Activated T-helper 2 cell treated with anti-CD3 and anti-CD28 coated beads, Interferon-gamma antibody, Interleukin-2, Interleukin-4, amounts not matched to agents 10 μg/mL and 5 μg/mL and 100 μg/mL, durations not matched to agents 14 hours and 24 hours and 36 hours (primary cell): ENCODE measurements at places on chromosomes 13 and 19.
A peak's percentile ranks its signal among the peaks of the same experiment; 100 is the strongest.

DNA sequence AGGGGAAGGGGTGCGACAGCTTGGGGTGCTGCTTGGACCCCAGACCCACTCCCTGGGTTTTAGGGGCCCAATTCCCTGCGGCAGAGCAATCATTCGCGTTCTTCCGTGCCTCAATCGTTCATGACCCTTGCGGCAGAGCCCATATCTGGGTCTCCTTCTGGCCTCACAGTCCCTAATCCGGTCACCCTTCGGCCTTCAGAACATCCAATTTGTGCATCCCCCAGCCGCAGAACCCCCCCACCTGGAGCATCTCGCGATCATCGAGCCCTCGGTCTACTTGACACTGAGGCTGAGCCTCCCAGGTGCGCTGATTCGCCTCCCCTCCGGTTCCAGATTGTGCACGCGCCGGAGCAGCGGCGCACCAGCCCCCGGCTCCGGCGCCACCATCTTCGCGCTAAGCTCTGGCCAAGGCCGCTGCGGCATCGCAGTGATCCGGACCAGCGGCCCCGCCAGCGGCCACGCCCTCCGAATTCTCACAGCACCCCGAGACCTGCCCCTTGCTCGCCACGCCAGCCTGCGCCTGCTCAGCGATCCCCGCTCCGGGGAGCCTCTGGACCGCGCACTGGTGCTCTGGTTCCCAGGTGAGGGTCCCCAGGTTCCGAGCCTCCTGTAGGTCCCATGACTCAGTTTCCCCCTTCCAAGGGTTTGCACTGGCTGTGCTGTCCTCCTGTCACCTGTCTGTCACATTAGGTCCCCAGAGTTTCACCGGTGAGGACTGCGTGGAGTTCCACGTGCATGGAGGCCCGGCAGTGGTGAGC is 501 bp downstream of the GTPBP3 start:
- no peaks in the 10 kb centered on the region for H3K27me3 ChIP-seq
- peak overlapping the region; percentile 84 for H3K4me3 ChIP-seq
- DNase-seq, result peak; percentile 42
- H3K4me1 ChIP-seq, result peaks cover 12% of the 10 kb centered on the region
- peaks cover 17% of the 10 kb centered on the region for H3K36me3 ChIP-seq
- peak overlapping the region; percentile 89 for H3K27ac ChIP-seq

DNA sequence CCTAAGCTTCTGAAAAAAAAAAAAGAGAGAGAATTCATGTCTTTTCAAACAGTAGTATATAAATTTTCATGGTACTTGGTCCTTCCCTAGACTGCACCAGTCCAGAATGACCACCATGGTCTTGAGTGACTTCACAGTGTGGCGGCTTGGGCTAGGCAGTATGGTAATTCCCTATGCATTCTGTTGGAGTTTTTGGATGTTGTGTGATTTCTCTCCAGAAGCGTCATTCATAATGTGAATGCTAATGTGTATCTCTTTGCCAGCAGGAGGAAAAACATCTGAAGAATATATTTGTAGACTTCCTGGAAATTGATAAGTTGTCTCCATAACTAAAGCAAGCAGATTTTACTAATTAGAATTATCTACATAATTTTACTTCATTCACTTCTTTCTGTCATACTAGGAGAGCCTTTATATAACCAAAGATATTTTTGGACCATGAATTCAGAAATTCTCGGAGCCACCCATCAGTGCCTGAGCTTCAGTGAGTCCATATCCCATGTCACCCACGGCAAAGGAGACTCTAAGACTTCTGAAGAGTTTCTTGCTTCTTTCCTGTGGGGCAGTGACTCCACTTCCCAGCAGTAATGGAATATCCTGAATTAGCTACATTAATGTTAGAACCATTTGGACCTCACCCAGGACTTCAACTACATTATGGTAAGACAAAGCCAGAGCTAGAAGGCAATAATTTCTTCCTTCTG is 8.4 kb downstream of the STARD13 start:
- no peak overlapping the region for H3K4me3 ChIP-seq
- no peaks in the 10 kb centered on the region for H3K4me1 ChIP-seq
- DNase-seq, result no peak
- H3K27me3 ChIP-seq, result peaks cover 16% of the 10 kb centered on the region
- H3K27ac ChIP-seq, result no peak overlapping the region

DNA sequence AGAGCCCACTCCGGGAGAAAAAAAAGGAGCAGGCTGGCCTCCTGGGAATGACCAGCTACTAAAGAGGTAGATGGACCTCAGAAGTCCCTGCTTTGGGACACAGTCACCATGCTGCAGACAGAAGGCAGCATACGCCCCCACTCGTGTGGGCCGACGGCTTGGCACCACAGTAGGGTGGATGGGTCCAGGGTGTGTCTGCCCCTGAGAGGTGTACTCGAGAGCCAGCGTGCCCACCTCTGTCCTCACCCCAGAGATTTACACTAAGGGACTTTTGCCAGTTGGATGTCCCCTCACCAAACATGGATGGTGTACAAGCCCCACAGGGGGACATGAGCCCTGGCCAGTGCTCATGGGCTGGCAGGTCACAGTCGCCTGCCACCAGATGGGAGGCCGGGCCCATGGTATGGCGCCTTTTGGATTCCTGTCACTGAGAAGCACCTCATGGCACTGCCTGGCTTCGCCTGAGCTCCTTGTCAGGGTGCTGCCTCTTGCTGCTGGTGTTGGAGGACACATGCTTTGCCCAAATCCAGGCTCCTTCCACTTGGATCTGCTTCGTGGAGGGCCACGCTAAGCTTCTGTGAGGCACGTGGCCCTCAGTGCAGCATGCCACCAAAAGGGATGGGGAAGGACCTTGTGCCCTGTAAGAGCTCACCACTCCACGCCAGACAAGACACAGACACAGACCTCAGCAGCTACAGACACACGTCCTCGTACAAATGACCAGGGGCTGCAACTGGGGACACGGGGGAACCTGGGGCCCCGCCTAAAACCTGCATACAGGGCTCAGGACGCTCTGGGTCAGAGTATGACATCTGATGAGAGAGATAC is 13.3 kb upstream of the EPHX3 start:
- DNase-seq, result no peak
- H3K36me3 ChIP-seq, result peaks cover 50% of the 10 kb centered on the region
- no peaks in the 10 kb centered on the region for H3K4me1 ChIP-seq
- H3K27me3 ChIP-seq, result no peaks in the 10 kb centered on the region
- no peak overlapping the region for H3K27ac ChIP-seq
- no peak overlapping the region for H3K4me3 ChIP-seq

DNA sequence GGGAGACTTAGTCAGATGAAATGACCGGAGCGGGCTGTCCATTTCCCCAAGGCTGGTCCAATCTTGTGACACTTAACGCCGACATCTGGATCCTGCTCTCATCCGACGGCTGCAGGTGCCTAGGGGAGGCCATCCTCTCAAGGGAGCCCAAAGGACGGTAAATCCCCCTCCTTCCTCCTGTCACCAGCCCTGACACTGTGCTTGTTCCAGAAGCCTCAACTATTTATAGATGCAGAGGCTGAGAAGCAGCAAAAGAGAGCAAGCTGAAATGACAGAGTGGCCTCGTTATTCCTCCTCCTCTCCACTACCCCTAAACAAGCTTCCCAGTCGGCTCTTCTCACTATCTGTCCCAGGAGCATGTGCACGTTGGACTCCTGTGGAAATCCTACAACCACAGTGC is 533.7 kb downstream of the LIG4 start:
- H3K36me3 ChIP-seq, result no peaks in the 10 kb centered on the region
- no peak for DNase-seq
- H3K27ac ChIP-seq, result no peak overlapping the region
- no peak overlapping the region for H3K4me3 ChIP-seq
- H3K27me3 ChIP-seq, result no peaks in the 10 kb centered on the region
- H3K4me1 ChIP-seq, result no peaks in the 10 kb centered on the region

- H3K27me3 ChIP-seq, result no peaks in the 10 kb centered on the region
- H3K4me1 ChIP-seq, result no peaks in the 10 kb centered on the region
- no peak overlapping the region for H3K27ac ChIP-seq
- DNase-seq, result no peak
- no peak overlapping the region for H3K4me3 ChIP-seq
- no peaks in the 10 kb centered on the region for H3K36me3 ChIP-seq
Measured at GRCh38 chr13:62684359-62684758, 1268.7 kb upstream of the PCDH20 start.

- no peak overlapping the region for H3K27ac ChIP-seq
- H3K36me3 ChIP-seq, result no peaks in the 10 kb centered on the region
- H3K27me3 ChIP-seq, result peaks cover 40% of the 10 kb centered on the region
- H3K4me1 ChIP-seq, result peaks cover 9% of the 10 kb centered on the region
Measured at GRCh38 chr13:23655321-23655720, 85.1 kb downstream of the TNFRSF19 start.

GRCh38 chr19:29833614-29834261 is 21.9 kb downstream of the CCNE1 start:
- no peaks in the 10 kb centered on the region for H3K27me3 ChIP-seq
- no peak overlapping the region for H3K27ac ChIP-seq
- H3K4me1 ChIP-seq, result peaks cover 48% of the 10 kb centered on the region
- DNase-seq, result no peak
- no peaks in the 10 kb centered on the region for H3K36me3 ChIP-seq
- H3K4me3 ChIP-seq, result no peak overlapping the region

GRCh38 chr19:2046046-2046907 is 4.8 kb downstream of the MKNK2 start:
- no peak for DNase-seq
- no peak overlapping the region for H3K27ac ChIP-seq
- no peaks in the 10 kb centered on the region for H3K27me3 ChIP-seq
- H3K4me3 ChIP-seq, result no peak overlapping the region
- H3K4me1 ChIP-seq, result peaks cover 10% of the 10 kb centered on the region

GRCh38 chr13:29861694-29862110 is 11.3 kb upstream of the UBL3 start:
- no peak for DNase-seq
- no peaks in the 10 kb centered on the region for H3K36me3 ChIP-seq
- H3K27ac ChIP-seq, result no peak overlapping the region
- peaks cover 7% of the 10 kb centered on the region for H3K4me1 ChIP-seq

- no peak for DNase-seq
- peaks cover 29% of the 10 kb centered on the region for H3K4me1 ChIP-seq
- H3K36me3 ChIP-seq, result peaks cover 77% of the 10 kb centered on the region
- H3K4me3 ChIP-seq, result peak overlapping the region; percentile 57
Measured at GRCh38 chr19:12289790-12290065, 5.0 kb downstream of the ZNF44 start.

GRCh38 chr19:27746691-27747380 is 1466.1 kb downstream of the UQCRFS1 start:
- H3K27me3 ChIP-seq, result no peaks in the 10 kb centered on the region
- H3K36me3 ChIP-seq, result peaks cover 7% of the 10 kb centered on the region
- no peak overlapping the region for H3K4me3 ChIP-seq
- no peak for DNase-seq
- no peaks in the 10 kb centered on the region for H3K4me1 ChIP-seq
- H3K27ac ChIP-seq, result no peak overlapping the region

GRCh38 chr19:42069619-42070351 is at the start of gene GRIK5:
Gene GRIK5 (minus strand): TSS chr19:42070206. CDS start chr19:42065770, 4,436 bp downstream.
- peaks cover 6% of the 10 kb centered on the region for H3K4me1 ChIP-seq
- DNase-seq, result no peak
- peaks cover 7% of the 10 kb centered on the region for H3K27me3 ChIP-seq
- no peak within 1 kb of the TSS for H3K27ac ChIP-seq

DNA sequence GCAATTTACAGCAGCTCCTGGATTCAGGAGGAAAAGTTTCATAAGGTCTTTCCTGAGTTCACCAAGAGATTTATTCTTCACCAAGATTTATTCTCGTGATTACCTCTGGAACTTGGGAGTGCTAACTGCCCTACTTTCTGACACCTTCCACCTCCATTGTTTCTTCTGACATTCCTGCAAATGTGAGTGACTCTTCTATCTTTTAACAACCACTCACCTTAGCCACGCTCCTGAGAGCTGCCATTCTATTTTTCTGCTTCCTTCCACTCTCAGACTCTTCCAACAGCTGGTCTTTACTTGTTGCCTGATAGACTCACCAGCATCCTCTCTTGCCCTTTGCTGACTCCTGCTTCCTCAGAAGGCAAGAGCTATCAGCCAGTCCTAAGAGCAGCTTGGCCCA is 11.5 kb upstream of the CBY2 start:
- DNase-seq, result no peak
- no peak overlapping the region for H3K27ac ChIP-seq
- H3K27me3 ChIP-seq, result peaks cover 4% of the 10 kb centered on the region
- H3K4me3 ChIP-seq, result no peak overlapping the region
- no peaks in the 10 kb centered on the region for H3K36me3 ChIP-seq
- peaks cover 7% of the 10 kb centered on the region for H3K4me1 ChIP-seq

- H3K4me3 ChIP-seq, result no peak overlapping the region
- no peak for DNase-seq
- H3K27me3 ChIP-seq, result no peaks in the 10 kb centered on the region
- H3K36me3 ChIP-seq, result peaks cover 50% of the 10 kb centered on the region
- peak overlapping the region; percentile 71 for H3K27ac ChIP-seq
Measured at GRCh38 chr13:99282264-99283231, 24.4 kb upstream of the GPR18 start.

DNA sequence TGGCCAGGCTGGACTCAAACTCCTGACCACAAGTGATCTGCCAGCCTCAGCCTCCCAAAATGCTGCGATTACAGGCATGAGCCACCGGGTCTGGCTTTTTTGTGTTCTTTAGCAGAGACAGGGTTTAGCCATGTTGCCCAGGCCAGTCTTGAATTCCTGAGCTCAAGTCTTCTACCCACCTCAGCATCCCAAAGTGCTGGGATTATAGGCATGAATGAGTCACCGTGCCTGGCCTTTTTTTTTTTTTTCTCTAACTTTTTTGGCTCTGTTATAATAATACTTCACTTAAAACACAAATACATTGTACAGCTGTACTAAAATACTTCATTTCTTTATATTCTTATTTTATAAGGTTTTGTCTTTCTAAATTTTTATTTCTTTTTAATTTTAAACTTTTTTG is 599.5 kb upstream of the PCDH9 start:
- H3K4me1 ChIP-seq, result no peaks in the 10 kb centered on the region
- H3K36me3 ChIP-seq, result no peaks in the 10 kb centered on the region
- no peak overlapping the region for H3K4me3 ChIP-seq
- H3K27ac ChIP-seq, result no peak overlapping the region

- H3K4me1 ChIP-seq, result peaks cover 1% of the 10 kb centered on the region
- no peak overlapping the region for H3K4me3 ChIP-seq
- no peaks in the 10 kb centered on the region for H3K36me3 ChIP-seq
- no peak for DNase-seq
Measured at GRCh38 chr13:73903561-73903960, 230.6 kb downstream of the KLF12 start.

GRCh38 chr13:75689686-75690085 is 53.6 kb downstream of the LMO7 start:
- no peak for DNase-seq
- no peaks in the 10 kb centered on the region for H3K36me3 ChIP-seq
- peaks cover 9% of the 10 kb centered on the region for H3K4me1 ChIP-seq
- no peak overlapping the region for H3K4me3 ChIP-seq

GRCh38 chr13:99347911-99348451 is 40.8 kb upstream of the GPR183 start:
- H3K27me3 ChIP-seq, result no peaks in the 10 kb centered on the region
- H3K27ac ChIP-seq, result peak overlapping the region; percentile 6
- DNase-seq, result no peak
- peaks cover 88% of the 10 kb centered on the region for H3K36me3 ChIP-seq
- peaks cover 48% of the 10 kb centered on the region for H3K4me1 ChIP-seq
- no peak overlapping the region for H3K4me3 ChIP-seq
